ENCODE measurements at places on chromosomes 13 and 19.

DNA sequence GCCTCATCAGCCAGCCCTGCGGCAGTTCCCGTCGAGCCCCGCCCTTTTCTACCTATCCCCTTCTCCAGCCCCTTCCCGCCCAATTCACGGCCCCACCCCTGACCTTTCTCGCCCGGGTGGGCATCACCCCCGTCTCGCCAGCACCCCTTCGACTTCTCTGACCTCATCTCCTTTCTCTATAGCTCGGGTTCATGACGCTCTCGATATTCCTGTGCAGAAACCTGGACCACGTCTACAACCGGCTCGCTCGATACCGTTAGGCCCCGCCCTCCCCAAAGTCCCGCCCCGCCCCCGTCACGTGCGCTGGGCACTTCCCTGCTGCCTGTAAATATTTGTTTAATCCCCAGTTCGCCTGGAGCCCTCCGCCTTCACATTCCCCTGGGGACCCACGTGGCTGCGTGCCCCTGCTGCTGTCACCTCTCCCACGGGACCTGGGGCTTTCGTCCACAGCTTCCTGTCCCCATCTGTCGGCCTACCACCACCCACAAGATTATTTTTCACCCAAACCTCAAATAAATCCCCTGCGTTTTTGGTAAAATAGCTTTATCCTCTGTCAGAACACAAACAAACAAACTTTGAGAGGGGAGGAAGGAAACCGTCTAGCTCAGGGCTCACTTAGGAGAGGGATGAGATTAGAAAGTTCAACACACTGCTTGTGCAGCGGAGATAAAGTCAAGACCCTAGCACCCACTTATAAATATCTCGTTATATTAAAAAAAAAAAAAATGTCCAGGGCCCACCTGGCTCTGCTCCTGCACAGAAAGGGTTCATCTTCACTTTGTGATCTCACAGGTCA lies 5.1 kb downstream of the CD37 start:
- no peak for DNase-seq

DNA sequence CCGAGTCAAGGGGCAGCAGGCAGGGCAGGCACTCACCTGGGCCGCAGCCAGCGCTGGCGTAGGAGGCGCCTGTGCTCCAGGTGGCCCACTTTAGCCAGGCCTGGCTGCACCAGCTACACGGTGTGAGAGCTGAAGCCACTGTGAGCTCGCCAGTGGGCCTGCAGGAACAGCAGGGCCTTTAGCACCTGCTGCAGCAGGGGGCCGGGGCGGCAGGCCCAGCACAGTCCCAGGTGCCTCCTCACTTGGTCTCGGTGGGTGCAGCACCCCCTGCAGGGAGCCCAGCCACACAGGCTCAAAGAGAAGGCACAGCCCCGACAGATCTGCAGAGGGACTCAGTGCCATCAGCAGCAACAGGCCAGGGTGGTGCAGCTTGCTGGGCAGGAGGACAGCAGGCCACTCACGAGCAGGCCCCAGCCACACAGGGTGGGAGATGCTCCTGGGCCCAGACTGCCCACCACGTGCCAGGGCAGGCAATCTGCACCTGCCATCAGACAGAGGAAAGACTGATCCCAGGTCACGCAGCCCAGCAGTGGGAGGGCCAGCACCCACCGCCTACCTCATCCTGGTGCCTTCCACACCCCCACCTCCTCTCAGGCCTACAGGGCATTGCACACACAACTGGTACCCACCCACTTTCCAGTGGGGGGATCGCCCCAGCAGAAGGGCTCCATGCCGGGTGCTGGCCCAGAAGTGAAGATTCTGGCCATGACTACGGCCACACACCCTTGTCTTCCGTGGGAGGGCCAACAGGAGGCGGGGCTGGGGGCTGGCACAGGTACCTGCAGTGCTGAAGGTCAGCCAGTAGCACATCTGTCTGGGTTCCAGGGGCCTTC lies 15.8 kb downstream of the ARHGAP33 start:
- DNase-seq: no peak

- peak; percentile 30 for DNase-seq
Observed at GRCh38 chr19:40831502-40832430, 18.5 kb downstream of the CYP2A6 start.

- DNase-seq: no peak
Observed at GRCh38 chr19:55855160-55855559, 18.8 kb downstream of the NLRP4 start.

- DNase-seq: no peak
Observed at GRCh38 chr13:90185734-90186133, 1161.8 kb upstream of the MIR17HG start.

DNA sequence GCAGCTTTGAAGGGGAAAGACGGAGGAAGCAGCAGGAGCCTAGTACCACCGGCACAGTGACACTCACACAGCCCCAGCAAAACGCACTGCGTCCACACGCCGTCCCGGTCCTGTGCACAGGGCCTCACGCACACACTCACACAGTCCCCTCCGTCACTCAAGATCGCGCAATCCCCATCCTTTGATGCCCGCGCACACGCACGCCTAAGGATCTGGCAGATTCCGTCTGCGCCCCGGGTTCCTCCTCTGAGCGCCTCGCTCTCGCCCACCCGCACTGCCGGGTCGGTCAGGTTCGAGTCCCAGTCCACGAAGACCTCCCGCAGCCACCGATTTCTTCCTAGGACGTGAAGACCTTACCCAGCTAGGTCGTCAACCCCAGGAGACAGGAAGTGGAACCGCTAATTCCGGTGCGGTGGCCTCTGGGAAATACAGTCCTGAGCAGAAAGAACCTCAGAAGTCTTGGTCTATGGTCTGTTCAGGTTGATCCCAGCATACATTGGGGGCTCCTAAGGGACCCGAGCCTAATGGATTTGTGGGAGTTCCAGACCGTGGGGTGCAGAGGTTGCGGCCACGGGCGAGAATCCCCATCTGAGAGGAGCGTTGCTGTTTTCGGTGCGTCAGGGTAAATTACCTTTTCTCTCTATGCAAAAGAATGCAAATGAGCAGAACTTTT lies at the start of gene ZNF780B:
Gene ZNF780B, minus strand, starts transcription at position 400 of the 673 bp plus-strand sequence. CDS start 5,899 bp downstream, outside the sequence.
- DNase-seq: peak; percentile 87

DNA sequence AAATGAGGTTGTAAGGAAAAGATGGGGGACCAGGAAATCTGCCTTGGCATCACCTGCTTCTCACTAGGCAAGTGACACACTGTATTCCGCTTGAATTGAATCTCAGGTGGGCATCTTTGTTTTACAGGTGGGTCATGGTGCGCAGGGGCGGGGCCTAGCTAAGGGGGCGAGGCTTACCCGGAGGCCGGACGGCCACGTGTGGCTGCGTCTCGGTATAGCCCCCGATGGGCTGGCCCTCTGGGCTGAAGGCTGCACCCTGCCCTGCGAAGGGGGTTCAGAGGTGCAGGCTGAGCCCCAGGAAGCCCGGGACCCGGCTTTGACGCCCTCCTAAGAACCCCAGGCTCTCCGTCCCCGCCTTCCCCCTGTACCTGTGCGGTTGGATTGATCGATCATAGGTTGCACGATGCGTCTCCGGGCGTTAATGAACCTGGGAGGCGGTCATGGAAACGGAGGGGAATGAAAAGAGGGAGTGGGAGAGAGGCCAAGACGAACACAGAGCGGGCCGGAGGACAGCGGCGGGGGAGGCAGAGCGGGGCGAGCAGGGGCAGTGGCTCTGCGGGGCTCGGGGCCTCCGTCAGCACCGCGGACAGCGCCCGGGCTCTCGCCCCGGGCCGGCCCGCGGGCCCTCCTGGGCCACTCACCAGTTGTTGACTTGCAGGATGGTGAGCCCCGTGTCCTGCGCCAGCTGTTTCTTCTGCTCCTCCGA lies 12.5 kb downstream of the MEIS3 start:
- no peak for DNase-seq

DNA sequence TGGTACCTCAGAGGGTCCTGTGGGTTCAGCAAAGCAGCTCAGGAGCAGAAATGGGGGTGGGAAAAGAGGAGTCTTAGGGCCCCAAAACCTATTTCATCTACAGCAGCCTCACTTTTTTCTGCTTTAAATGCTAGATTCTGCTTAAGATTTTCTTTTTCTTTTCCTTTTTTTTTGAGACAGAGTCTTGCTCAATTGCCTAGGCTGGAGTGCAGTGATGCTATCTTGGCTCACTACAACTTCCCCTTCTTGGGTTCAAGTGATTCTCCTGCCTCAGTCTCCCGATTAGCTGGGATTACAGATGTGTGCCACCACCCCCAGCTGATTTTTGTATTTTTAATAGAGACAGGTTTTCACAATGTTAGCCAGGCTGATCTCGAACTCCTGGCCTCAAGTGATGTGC lies 30.7 kb upstream of the WDFY2 start:
- DNase-seq: no peak

DNA sequence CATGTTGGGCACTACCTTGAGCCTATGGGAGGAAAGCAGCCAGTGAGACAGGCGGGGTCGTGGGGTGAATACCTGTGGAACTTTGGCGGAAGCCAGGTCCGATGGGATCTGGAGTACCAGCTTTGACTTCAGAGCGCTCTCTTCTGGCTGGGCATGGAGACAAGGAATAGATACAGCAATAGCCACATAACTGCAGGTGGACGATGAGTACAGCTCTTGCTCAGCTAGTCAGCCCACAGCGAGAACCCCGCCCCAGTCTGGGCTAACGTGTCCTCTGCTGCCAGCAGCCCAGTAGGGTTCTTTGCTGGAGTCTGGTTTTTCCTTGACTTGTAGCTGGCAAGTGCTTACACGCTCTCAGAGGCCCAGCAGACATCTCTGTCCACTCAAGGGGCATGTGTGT lies 83.4 kb downstream of the SIPA1L3 start:
- DNase-seq: no peak

- no peak for DNase-seq
Observed at GRCh38 chr13:52701728-52702465, 37.7 kb downstream of the CNMD start.

GRCh38 chr19:18304458-18305310 lies 18.2 kb downstream of the LSM4 start:
- peak; percentile 92 for DNase-seq

DNA sequence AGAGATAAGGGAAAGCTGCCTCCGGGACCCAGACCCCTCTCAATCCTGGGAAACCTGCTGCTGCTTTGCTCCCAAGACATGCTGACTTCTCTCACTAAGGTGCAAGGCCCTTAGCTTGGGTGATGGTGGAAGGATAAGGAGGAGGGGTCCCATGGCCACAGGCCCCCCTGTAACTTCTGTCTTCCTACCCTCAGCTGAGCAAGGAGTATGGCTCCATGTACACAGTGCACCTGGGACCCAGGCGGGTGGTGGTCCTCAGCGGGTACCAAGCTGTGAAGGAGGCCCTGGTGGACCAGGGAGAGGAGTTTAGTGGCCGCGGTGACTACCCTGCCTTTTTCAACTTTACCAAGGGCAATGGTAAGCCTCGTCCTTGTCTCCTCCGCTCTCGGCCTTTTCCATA lies 2.0 kb downstream of the CYP2F1 start:
- peak; percentile 33 for DNase-seq

- no peak for DNase-seq
Observed at GRCh38 chr19:57466489-57466888, 9.5 kb upstream of the VN1R1 start.

DNA sequence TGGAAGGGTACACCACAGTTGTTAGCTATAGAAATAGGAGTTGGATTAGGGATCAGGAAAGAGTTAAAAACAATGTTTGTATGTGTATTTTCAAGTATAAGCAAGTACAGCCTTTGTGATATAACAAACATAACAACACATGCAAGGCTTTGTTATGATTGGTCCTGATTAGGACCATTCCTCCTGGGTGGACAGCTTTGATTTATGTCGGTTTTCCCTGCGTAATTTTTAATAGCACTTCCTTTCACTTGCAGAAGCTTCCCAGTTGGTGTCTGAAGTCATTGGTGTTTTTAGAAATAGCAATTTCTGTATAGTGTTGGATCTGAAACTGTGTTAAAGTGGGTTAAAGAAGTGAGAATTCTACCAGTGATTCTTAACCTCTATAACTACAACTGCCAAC lies 10.0 kb downstream of the FNDC3A start:
- DNase-seq: no peak

GRCh38 chr13:48978942-48979601 lies 3.4 kb downstream of the FNDC3A start:
- no peak for DNase-seq

DNA sequence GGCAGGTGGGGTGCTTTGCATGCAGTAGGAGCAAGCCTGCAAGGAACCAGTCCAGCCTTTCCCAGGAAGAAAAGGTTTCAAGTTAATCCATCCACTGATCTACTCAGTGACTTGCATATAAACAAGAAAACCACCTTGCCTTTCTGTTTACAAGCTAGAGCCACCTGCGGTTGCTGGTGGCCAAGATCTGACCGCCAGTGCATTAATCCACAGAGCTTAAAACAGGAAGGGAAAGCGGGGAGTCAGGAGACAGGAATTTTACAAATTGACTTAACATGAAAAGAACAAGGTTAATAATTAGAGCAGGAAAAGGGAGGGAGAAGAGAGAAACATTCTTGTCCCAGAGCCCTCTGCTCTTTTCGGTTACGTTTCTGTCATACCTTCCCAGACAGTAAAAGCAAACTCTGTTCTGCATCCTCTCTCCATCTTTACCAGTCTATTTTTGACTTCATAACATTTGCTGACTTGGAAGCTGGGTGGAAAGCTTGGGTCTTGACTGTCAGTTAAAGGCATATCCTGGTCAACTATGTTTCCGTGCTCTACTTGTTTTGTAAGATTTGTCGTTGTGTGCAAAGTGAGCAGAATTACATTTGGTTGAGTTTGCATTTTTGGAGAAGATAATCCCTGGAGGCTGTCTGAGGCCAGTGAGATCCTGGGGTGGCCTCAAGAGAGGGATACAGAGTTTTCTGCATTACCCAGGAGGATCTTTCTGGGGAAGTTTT lies 760.6 kb downstream of the EFNB2 start:
- DNase-seq: no peak

- no peak for DNase-seq
Observed at GRCh38 chr13:97945342-97945741, 8.1 kb upstream of the IPO5 start.

- no peak for DNase-seq
Observed at GRCh38 chr13:48939728-48940127, 36.0 kb upstream of the FNDC3A start.

GRCh38 chr19:54541712-54542111 lies 31.9 kb upstream of the LILRA2 start:
- no peak for DNase-seq

- DNase-seq: no peak
Observed at GRCh38 chr13:100633461-100633860, 41.1 kb downstream of the TMTC4 start.

- DNase-seq: no peak
Observed at GRCh38 chr13:73945382-73945781, 188.8 kb downstream of the KLF12 start.

DNA sequence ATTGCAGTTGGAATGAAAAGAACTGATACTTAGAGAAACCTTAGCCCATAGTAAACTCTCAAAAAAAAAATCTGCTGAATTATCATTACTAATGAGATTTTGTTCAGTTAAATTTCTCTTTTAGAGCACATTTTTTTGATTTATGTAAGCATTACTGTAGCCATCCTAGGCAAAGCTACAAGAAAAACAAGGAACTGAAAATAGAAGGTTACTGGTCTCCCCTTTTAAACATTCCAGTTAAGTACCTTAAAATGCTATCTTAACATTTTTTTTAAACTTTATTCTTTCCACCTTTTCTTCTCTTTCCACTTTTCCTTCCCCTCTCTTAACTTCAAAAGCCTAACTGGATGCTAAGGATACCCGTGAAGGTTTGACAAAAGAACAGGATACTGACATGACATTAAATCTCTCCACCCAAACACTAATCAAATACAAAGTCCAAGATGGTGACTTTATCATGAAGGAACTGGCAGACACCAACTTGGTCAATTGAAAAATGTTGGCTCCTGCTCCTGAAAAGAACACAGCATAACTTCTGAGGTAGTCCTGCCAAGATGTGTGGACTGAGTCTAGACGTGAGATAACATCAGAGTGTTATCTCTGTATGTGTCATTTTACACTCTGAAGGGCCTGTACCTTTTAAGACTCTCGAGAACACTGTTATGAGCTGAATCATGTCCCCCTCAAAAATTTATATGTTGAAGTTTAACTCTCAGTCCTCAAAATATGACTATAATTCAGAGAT lies 29.5 kb upstream of the SACS start:
- no peak for DNase-seq

GRCh38 chr19:48392860-48393558 lies 459 bp upstream of the GRIN2D start:
- DNase-seq: peak; percentile 59
